ENCODE measurements at places on chromosomes 12 and 14. TPM values are rescaled to one million over a fixed set of nuclear protein-coding genes. Genes with fewer than 3 reads are reported as not detected.
A peak's percentile ranks its signal among the peaks of the same experiment; 100 is the strongest.

GRCh38 chr12:86796550-86796949, 540.4 kb upstream of the MGAT4C start:
- H3K27ac ChIP-seq: no peak overlapping the region
- no peak for DNase-seq
- no peaks in the 10 kb centered on the region for H3K4me1 ChIP-seq

- no peak overlapping the region for H3K4me3 ChIP-seq
- DNase-seq: no peak
- peaks cover 12% of the 10 kb centered on the region for H3K36me3 ChIP-seq
- no peaks in the 10 kb centered on the region for H3K27me3 ChIP-seq
- H3K4me1 ChIP-seq: peaks cover 9% of the 10 kb centered on the region
Measured at GRCh38 chr14:104702106-104702505, 12.7 kb downstream of the INF2 start.

GRCh38 chr12:69059465-69060457, 126.8 kb upstream of the CPM start:
- H3K4me3 ChIP-seq: no peak overlapping the region
- H3K36me3 ChIP-seq: no peaks in the 10 kb centered on the region
- H3K27ac ChIP-seq: no peak overlapping the region
- no peak for DNase-seq

- H3K36me3 ChIP-seq: no peaks in the 10 kb centered on the region
- H3K27ac ChIP-seq: no peak overlapping the region
- DNase-seq: no peak
- H3K27me3 ChIP-seq: no peaks in the 10 kb centered on the region
- H3K4me1 ChIP-seq: no peaks in the 10 kb centered on the region
Measured at GRCh38 chr12:30980955-30981662, 54.6 kb downstream of the TSPAN11 start.

NYNRIN gene
- total RNA-seq: 0.35 TPM

GLT8D2 gene
- total RNA-seq: not detected

DNA sequence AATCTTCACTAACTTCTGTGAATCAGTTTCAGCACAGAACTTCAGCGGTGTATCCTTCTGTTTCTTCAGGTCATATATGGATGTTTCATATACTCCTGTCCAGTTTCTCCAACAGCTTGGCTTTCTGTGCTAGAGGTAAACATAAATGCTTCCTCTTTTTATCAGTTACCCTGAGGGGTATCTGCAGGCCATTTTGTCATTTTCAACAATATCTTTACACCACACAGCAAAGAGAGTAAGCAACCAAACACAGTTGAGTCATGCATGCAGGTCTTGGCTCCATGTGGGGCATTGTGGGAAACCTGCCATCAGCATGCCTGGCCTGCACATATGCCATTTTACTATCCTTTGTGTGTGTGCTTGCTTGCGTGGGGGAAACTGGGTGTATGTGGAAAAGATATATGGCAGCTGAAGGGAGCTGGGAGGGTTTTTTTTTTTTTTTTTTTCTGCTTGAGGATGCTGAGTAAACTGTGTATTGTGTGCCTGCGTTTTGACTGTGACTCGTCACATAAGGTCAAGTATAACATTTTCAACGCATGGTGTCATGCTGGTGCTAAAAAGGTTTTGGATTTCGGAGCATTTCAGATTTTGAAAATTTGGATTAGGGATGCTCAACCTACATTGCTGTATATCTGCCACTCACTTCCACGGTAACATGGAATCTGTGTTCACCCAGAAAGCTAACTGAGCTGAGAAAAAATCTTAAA, 56.1 kb upstream of the YARS2 start:
- no peak overlapping the region for H3K4me3 ChIP-seq
- no peaks in the 10 kb centered on the region for H3K36me3 ChIP-seq
- no peak overlapping the region for H3K27ac ChIP-seq
- H3K27me3 ChIP-seq: no peaks in the 10 kb centered on the region
- H3K4me1 ChIP-seq: no peaks in the 10 kb centered on the region

DNA sequence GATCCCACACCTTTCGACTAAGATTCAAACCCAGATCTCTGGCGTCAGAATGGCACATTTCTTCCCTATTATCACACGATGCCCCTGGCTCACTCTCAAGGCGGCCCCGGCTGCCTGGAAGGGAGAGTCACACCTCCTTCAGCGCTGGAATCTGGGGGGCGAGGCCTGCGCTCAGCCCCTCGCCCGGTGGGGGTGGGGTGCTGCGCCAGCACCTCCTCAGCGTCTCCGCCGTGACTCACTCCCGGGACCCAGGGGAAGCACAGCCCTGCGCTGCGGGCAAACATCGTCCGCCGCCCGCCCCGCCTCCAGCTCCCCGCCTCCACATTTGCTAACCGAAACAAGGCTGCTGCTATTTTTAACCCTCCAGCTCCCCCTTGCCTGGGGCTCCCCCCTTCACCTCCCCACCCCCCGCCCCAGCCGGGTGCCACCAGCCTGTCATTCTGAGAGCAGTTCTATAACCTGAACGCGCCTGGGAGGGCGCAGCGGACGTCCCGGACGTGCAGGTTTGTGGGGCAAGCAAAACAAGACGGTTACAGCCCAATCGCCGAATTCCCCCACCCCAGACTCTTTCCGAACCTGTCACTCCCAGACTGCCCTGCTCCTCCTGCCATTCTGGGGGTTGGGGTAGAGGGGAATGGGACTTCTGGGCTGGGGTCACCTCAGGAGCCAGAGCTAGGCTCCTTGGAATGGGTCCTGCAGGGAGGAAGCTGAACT, 6.7 kb downstream of the HDAC7 start:
- peak; percentile 95 for DNase-seq
- peak overlapping the region; percentile 97 for H3K27ac ChIP-seq
- peaks cover 65% of the 10 kb centered on the region for H3K36me3 ChIP-seq
- no peaks in the 10 kb centered on the region for H3K27me3 ChIP-seq

LGR5 gene
- total RNA-seq: not detected

- H3K4me1 ChIP-seq: no peaks in the 10 kb centered on the region
- no peak overlapping the region for H3K27ac ChIP-seq
- H3K27me3 ChIP-seq: no peaks in the 10 kb centered on the region
- no peak overlapping the region for H3K4me3 ChIP-seq
Measured at GRCh38 chr12:127785540-127785939, 481.4 kb upstream of the TMEM132C start.

- peak within 1 kb of the TSS; percentile 93 for H3K27ac ChIP-seq
- peak; percentile 92 for DNase-seq
- no peaks in the 10 kb centered on the region for H3K27me3 ChIP-seq
Measured at GRCh38 chr12:54984658-54985376, at the start of gene TESPA1. TESPA1 (minus strand) TSS chr12:54984762; CDS start chr12:54974562, 10,200 bp downstream.

SLC17A8 gene
- total RNA-seq: not detected

DNA sequence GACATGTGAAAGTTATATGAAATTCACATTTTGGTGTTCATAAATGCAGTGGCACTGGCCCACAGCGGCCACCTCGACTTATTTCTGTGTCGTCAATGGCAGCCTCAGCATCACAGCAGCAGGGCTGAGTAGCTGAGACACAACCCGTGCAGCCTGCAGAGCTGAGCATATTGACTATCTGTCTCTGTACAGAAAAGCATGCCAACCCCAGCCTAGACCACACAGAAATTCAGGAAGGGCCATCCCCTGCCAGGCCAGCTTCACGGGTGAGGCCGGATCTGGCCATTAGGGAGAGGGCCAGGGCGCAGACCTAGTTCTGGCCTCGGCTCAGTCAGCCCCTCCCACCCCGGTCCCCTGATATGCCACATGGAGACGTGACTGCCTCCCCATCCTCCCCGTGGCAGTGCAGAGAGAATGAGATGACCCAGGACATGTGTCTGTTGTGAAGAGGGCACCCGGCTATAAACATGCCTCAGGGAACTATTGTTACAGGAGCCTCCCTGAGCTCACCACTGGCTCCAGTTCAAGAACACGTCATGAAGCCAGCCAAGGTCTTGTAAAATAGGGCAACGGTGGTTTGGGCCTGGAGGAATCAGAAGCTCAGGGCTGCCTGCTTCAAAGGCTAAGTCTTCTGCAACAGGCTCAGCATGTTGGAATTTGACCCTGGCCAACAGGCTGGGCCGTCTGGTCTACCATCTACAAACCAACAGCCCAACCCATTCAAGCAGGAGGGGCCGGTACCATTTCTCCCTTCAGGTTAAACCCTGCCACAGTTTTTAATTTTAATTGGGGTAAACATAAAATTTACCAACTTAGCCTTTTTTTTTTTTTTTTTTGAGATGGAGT, 25.5 kb downstream of the SCARB1 start:
- no peaks in the 10 kb centered on the region for H3K27me3 ChIP-seq
- H3K4me3 ChIP-seq: no peak overlapping the region
- no peak overlapping the region for H3K27ac ChIP-seq
- no peak for DNase-seq

TSPAN11 gene
- total RNA-seq: not detected
